ENCODE measurements at places on chromosomes 6 and 20. TPM values are rescaled to one million over a fixed set of nuclear protein-coding genes. Genes with fewer than 3 reads are reported as not detected.

The ANKRD66 gene
- total RNA-seq: not detected

The SMLR1 gene
- not detected for total RNA-seq

The SYS1 gene
- total RNA-seq: 22.2 TPM

The TMEM200A gene
- total RNA-seq: not detected

The SH3BGRL2 gene
- 0.34 TPM for total RNA-seq

The CST11 gene
- not detected for total RNA-seq

The IRF4 gene
- total RNA-seq: 0.46 TPM

The GNMT gene
- not detected for total RNA-seq

The IL17F gene
- total RNA-seq: not detected

The PI16 gene
- total RNA-seq: not detected

The UBD gene
- 1.0 TPM for total RNA-seq

The PI3 gene
- 2.2 TPM for total RNA-seq

The SIRPD gene
- total RNA-seq: not detected

The VWA7 gene
- total RNA-seq: 0.72 TPM

The RAET1L gene
- 0.35 TPM for total RNA-seq

The GINS1 gene
- 34.6 TPM for total RNA-seq

The TTK gene
- total RNA-seq: 20.5 TPM

The PDYN gene
- total RNA-seq: not detected

The RIPPLY2 gene
- not detected for total RNA-seq

The IP6K3 gene
- 1.3 TPM for total RNA-seq

The MEP1A gene
- not detected for total RNA-seq

The PACRG gene
- 0.13 TPM for total RNA-seq

The DEFB124 gene
- total RNA-seq: not detected
